ENCODE measurements at places on chromosomes 13 and 19.

DNA sequence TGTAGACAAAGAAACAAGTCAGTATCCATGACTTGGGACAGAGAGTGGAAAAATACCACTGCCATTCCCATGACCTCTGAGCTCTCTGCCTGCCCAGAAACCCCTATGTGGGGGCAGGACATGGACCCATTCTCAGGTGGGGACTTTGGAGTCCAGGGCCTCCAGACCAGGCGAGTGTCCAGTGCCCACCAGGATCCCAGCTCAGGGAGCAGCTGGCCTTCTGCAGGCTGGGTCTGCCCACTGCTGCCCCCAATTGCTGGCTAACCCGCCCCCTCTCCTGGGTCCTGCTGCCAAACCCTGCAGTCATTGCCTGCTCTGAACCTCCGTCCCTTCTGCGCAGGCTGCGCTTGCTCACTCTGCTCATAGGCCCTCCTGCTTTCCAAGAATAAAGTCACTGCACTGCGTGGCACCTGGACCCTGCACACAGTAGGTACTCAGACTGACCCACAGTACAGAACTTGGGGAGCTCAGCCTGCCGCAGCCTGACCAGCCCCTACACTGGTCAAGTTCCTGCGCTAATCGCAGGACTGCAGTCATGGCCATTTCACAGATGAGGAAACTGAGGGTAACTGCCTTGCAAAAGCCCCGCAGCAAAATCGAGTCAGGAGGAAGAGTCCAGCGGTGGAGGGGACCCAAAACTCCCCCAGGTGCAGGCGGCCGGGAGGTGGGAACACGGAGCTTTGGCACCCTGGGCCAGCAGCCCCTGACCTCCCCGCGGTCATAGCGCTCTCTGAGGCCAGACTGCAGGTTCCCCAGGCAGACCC lies 774 bp downstream of the SLC7A10 start:
- no peak for DNase-seq

- no peak for DNase-seq
Observed at GRCh38 chr19:4455719-4456475, 1.7 kb downstream of the UBXN6 start.

- peak; percentile 23 for DNase-seq
Observed at GRCh38 chr13:30107521-30108136, 199.7 kb downstream of the KATNAL1 start.

GRCh38 chr19:27972291-27973040 lies 1240.5 kb downstream of the UQCRFS1 start:
- DNase-seq, result peak; percentile 60

- no peak for DNase-seq
Observed at GRCh38 chr13:42652642-42653415, 78.9 kb downstream of the TNFSF11 start.

- DNase-seq, result no peak
Observed at GRCh38 chr13:49597043-49597641, 11.8 kb upstream of the RCBTB1 start.

- DNase-seq, result peak; percentile 76
Observed at GRCh38 chr13:94656766-94657165, 55.1 kb downstream of the GPR180 start.

- DNase-seq, result no peak
Observed at GRCh38 chr13:109517517-109517916, 268.9 kb downstream of the IRS2 start.

DNA sequence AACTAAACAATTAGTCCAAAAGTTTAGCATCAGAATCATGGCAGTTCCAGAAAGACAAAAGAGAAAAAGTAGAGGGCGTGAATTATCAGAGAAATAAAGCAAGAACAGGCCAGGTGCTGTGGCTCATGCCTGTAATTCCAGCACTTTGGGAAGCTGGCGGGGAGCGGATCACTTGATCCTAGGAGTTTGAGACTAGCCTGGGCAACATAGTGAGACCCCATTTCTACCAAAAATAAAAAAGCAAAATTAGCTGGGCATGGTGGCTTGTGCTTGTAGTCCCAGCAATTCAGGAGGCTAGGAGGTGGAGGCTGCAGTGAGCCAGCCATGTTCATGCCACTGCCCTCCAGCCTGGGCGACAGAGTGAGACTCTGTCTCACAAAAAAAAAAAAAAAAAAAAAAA lies 18.4 kb downstream of the ARL11 start:
- no peak for DNase-seq

DNA sequence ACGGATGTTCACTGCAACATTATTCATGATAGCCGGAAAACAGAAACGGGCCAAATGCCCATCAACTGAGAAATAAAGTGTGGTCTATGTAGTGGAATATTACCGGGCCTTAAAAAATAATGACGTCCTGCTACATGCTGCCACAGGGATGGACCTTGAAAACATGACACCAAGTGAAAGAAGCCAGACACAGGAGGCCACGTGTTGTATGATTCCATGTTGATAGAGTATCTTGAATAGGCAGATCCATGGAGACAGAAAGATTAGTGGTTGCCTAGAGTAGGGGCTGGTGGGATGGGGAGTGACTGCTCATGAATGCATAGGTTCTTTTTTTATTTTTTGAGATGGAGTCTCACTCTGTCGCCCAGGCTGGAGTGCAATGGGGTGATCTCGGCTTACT lies 3.7 kb downstream of the AP2A1 start:
- no peak for DNase-seq

- no peak for DNase-seq
Observed at GRCh38 chr13:106560821-106561220, 7.1 kb downstream of the ARGLU1 start.

DNA sequence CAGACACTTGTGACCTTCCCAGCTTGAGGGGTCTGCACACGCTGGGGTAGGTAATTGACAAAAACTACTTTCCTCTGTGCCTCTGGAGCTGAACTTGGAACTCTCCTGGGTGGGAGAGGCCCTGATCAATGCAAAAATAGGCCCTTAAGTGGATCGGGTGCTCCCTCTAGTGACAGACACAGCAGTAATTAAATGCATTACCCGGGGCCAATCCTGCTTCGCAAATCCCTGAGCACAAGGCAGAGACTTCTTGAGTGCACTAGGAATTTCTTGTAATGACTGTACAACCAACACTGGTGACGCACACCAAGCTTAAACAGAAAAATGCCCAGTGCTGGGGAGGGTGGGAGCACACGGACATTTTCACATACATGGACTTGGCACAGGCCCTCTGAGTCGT lies 10.6 kb upstream of the UBE2S start:
- DNase-seq, result peak; percentile 91

DNA sequence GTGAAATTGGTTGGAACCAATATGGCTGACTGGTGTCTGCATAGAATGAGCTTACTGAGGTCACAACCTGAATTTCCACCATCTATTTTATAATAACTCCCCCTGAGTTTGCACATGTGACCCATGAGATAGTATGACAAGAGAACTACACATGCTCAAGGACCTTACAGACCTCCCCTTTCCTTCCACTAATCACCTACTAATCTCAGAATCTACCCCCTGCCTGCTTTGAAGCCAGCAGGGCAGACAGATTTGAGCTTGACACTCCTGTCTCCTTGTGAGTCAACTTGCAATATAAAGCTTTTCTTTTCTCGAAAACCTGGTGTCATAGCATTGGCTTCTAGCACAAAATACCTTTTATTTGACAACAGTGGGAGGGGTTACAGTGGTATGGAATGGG lies 248.4 kb downstream of the RFC3 start:
- DNase-seq, result no peak

DNA sequence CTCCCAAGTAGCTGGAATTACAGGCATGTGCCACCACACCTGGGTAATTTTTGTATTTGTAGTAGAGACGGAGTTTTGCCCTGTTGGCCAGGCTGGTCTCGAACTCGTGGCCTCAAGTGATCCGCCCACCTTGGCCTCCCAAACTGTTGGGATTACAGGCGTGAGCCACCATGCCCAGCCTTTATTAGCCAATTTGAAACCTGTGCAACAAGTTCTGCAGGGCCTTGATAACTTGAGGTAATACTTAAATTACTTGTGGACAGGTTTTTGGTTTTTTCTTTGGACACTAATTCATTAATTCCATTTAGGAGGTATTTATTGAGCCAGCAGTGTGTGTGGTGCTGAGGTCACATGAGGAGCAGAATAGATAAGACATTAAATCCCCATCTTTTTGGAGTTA lies 39.5 kb downstream of the ARHGAP35 start:
- no peak for DNase-seq

DNA sequence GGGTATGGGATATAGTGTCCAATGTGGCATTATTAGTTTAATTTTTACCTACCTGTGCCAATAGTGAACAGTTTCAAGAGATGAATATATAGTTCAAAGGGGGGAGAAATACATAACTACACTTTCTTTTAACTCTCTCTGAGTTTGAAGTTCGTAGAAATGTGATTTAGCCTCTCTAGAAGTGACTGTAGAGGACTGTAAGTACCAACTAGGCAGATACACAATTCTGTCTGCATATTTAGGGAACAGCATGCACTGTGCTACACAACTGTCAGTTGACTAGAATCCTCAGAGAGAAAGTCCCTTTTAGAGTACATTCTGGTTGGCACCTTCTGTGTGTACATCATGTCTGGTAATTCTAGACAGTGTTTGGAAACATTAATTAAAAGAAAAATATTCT lies 17.5 kb upstream of the ZNF90 start:
- no peak for DNase-seq

GRCh38 chr13:48356750-48357149 lies 53.2 kb downstream of the RB1 start:
- DNase-seq, result no peak

DNA sequence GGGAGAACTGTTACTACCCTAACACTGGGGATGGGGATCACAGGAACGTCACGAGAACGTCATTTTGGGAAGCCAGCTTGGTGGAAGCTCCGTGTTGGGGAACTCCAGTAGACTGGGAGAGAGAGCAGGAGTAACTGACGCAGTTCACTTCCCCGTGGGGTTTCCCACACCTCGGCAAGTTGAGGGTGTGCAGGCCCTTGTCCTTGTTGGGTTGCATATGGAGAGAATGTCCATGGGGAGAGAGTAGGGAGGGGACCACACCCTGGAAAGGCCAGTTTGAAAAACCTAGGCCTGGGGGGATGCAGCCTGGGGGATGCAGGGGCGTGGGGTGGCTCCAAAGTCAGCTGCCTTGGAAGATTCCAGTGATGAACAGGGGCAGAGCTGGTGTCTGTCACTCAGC lies 50.7 kb upstream of the MCF2L start:
- no peak for DNase-seq

- no peak for DNase-seq
Observed at GRCh38 chr13:42649831-42650230, 75.9 kb downstream of the TNFSF11 start.

DNA sequence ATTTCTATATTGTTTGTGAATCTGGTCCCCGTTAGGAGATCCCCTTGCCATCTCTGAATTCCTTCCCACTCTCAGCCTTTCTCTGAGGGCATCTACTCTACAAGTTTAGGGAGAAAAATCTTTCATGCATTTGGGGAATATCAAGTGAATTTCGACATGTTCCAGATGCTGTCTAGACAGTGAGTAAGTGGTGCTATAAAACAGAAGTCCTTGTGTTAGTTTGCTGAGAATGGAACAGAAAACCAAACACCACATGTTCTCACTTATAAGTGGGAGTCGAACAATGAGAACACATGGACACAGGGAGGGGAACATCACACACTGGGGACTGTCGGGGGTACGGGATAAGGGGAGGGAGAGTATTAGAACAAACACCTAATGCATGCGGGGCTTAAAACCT lies 5.1 kb downstream of the OR7A10 start:
- no peak for DNase-seq

GRCh38 chr19:33365691-33366090 lies 7.8 kb upstream of the CEBPG start:
- no peak for DNase-seq

GRCh38 chr19:8459520-8460270 lies 14.9 kb downstream of the HNRNPM start:
- DNase-seq, result no peak

GRCh38 chr13:95420501-95420900 lies 119.2 kb upstream of the ABCC4 start:
- DNase-seq, result no peak

DNA sequence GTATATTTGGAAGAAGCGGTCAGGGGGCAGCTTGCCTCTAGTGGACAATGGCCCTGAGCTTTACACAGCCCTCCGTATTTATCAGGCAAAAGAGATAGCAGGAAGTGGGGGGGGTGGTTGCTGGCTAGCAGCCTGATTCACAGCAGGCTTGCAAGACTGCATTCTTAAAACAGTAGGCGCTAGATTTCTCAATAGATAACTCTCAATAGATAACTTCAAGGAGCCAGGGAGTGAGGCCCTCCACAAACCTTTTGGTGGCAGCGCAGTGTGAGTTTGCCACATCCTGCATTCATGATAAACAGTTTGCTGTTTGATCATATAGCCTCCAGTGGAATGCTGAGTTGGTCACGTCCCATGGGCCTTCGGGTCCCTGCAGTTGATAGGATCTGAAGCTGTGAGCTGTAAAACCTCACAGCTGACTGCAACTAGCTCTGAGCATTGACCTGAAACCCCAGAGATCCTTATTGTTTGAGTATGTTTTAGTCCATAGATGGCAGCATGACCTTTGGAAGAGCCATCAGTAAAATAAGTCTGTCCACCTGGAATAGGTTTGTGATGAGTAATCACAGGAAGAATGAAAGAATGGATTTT lies 12.2 kb downstream of the FPR3 start:
- no peak for DNase-seq

DNA sequence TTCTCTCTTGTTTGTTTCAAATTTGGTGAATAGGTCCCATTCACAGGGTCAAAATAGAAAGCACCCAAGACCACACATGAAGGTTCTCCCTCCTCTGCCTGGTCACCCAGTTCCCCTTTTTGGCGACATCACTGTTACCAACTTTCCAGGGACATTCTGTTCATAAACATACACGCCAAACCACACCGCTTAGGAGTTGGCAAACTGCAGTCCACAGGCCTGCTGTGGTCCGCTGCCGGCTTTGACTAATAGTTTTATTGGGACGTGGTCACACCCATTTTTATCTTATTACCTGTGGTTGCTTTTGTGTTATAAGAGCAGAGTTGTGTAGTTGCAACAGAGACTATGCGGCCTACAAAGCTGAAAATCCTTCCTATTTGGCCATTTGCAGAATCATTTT lies 24.2 kb downstream of the UHRF1 start:
- no peak for DNase-seq

DNA sequence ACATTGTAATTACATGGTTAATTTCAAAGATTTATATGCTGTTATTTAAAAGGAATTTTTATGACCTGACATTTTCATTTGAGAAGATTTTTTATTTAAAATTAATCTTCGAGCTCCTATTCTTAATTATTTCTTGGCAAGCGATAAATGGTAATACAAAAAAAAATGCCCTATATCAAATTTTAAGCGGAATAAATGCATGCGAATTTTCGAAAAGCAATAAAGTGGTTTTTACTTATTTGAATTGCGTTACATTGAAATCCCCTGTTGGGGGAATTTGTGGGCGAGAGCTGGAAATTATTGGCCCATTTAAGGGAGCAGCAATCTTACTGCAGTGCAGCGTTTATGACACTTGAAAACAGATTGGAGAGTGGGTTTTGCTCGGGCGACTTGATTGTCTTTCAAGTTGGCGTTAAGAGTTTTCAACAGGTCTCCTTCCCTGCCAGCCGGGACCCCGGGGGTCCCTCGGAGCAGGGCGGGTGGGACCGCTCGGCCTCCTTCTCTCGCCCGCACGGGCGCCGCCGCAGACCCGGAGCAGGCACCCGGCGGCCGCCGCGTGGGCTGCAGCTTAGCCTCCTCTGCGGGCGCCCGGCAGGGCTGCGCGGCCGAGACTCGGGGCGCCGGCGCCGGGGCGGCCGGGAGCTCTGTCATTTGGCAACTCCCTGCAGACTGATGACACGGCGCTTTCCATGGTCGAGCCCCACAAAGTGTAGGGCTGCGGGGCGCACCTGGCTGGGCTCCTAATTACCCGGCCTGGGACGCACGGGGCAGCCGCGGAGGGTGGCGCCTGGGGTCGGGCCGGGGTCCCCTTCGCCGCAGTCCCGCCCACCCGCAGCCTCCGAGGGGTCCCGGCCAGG lies 255.1 kb upstream of the SOX21 start:
- no peak for DNase-seq
